ENCODE measurements at places on chromosomes 7 and 10.

- no peak for DNase-seq
These were observed 153.7 kb downstream of the FAM107B start for GRCh38 chr10:14621037-14621436.

DNA sequence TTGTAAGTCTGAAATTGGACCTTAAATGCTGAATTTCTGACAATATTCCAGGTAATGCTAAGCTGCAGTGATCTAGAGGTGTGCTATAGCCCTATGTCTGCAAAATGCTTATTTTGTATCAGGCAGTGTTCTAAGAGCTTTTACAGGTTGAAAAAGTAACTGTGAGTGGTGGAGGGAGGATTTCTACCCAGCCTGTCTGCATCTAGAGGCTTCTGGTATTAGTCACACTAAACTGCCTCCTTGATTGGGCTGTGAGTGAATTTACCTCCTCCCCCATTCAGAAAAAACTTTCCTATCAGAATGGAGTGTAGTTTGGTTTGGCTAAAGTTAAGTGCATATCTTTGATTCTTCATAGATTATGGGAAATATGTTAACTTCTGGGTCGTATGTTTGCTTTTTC, 56.8 kb downstream of the BBS9 start:
- no peak for DNase-seq

DNA sequence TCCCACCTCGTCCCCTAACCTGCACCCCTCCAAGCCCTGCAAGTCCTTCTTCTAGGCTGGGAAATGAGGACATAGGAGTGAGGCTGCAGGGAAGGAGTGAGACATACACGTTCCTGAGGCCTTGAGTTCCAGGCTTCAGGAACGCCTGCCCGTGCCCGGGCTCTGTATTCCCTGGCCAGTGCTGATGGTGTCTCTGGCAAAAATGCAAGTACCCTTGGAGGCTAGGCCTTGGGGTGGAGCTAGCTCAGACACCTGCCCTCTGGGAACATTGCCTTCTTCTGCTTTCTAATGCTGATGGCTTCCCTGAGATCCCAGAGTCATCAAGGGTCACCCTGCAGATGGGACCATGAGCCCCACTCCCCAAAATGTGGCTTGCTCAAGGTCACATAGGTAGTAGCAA, 76.0 kb downstream of the GRK5 start:
- no peak for DNase-seq

DNA sequence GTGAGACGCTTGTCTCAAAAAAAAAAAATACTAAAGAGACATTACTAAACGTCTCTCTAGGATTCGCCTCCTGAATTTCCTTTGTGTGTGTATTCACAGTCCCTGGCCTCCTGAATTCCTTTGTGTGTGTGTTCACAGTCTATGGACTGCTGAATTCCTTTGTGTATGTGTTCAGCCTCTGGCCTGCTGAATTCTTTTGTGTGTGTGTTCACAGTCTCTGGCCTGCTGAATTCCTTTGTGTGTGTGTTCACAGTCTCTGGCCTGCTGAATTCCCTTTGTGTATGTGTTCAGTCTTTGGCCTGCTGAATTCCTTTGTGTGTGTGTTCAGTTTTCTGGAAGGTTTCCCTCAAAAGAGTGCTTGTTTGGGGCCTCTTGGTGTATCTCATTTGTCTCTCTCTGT, 8.2 kb downstream of the BMS1 start:
- no peak for DNase-seq

- no peak for DNase-seq
These were observed 42.9 kb upstream of the PARD3 start for GRCh38 chr10:34858003-34858402.

DNA sequence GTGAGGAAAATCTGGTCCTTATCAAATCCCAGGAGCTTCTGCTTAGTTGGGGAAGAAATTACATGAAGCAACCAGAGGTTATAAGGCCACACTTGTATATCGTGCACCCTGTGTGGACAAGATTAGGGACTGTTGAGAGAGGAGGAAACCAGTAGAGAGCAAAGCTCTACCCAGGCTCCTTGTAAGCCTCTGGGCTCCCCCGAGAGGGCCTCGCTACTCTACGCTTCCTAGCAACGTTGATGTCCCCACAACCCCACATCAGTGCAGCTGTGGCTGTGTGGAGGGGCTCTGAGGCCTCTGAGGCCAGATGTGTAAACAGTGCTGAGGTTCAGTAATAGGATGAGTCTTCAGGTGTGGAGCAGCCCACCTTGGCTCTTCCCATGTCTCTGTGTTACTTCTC, 16.0 kb downstream of the HIF1AN start:
- no peak for DNase-seq

DNA sequence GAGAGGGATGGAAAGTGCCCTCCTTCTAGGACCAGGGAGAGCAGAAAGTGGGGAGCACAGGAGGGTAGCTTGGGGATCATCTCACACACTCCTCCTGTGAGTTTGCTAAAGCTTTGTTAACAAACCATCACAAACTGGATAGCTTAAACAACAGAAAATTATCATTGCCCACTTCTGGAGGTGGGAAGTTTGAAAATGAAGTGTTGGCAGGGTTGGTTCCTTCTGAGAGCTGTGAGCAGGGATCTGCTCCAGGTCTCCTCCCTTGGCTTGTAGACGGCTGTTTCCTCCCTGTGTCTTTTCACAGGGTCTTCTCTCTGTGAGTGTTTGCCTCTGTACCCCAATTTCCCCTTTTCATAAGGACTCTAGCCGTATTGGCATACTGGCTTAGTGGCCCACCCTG, 32.0 kb upstream of the CXCL12 start:
- DNase-seq = no peak

- DNase-seq = no peak
These were observed 90.3 kb downstream of the SRPK2 start for GRCh38 chr7:105298439-105298894.

DNA sequence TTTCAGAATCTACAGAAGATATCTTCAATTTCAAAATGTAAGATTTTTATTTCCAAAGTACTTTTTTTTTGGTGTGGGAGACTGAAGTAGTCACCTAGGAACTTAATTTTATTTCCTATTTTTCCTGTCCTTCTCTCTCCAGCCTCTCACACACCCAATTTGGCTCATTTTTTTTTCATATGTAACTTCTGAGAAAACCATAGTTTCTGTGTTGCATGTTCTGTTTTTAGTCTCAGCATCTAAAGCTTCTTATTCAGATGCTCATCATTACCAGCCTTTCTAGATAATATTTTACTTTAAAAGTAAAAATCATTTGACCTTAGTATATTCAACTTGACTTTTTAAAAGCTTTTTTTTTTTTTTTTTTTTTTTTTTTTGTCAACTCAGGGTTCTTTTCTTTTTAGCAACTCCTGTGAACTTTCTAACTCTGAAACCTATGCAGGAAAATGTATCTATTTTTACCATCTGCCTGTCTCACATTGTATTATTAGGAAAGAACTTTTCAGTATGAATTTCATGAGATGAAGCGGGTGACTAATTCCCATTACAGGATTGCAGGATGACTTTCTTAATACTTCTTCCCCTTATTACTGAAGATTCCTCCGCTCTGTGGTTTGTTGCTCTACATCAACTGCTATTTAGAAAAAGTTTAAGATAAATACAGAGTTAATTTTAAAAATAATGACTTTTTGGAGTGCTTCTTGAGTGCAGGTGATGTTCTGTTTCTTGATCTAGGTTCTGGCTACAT, 73.6 kb upstream of the LSM8 start:
- DNase-seq = no peak

DNA sequence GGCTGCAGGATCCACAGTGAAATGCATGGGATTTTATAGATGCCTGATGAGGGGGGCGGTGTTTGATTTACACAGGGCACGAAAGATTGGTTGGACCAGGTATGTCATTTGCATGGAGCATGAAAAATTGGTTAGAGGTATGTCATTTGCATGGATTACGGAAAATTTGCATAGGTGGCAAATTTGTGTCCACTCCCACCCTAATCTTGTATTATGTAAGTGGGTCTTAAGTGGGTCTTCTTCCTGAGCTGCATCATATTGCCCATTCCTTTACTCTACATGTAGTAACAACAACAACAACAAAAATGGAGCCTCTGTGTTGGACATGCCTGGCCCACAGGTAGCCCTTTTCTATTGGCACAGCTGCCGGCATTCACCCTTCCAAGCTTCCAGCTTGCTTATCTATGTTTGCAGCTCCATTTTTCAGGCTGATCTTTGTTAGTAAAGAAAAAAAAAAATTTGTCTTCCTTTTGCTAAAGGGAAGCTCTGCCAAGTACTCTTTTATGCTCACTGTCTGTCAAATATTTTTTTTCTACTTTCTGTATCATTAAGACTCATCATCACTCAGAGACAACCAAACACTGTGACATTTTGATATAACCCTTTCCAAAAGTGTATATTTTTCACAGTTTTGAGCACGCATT, 10.3 kb upstream of the ZNF273 start:
- DNase-seq = no peak

DNA sequence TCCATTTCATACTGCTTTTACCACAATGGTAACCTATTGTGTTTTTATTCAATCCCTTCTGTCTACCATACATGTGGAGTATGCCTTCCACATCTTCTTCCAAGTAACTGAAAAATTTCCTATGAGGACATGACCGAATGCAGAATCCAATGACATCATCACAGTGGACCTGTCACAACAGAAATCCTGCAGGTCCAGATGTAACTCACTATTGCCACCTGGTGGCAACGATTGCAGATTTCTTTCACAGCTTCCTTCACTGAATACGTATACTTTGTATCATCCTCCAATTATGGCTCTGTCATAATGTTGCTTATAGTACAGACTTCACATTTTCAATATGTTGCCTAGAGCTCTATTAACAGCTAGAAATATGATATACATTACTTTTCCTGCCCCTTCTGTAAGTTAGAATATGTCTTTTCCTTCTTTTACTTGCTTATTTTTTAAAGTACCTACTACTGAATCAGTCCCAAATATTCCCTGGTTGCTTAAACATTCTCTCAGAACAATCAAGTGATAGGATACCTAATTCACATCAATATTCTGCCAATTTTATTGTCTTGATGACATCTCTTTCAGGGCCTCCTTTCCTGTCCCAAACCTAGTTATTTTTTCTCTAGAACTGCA, 45.4 kb downstream of the SLC13A1 start:
- peak; percentile 0 for DNase-seq

DNA sequence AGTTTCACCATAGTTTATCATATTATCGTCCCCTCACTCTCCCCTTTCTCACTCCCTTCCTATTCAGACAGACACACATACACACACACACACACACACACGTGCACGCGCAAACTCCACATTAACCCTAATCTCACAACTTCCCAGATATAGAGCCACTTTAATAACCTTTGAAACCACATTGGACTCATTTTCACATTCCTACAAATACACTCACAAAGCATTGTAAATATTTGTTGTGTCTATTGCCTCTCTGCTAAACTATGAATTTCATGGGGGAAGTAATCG, 433.6 kb downstream of the GRM8 start:
- DNase-seq = no peak

GRCh38 chr7:22867003-22867402, 44.4 kb upstream of the TOMM7 start:
- no peak for DNase-seq

DNA sequence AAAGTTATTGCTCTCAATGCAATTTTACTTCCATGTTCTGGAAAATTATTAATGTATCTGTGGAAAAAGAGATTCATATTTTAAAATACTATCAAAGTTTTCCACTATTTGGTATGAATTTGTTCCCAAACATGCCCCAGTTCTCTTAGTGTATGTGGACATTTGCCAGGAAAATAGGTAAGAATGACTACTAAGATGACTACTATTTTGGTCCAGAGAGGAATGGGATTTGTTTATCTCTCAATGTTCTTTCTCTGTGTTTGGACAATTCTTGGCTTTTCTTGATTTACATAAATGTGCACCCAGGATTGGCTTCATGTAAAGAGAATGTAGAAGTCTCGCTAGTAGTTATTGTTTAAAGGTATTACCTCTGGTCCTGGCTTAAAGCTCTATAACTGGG, 60.3 kb upstream of the POT1 start:
- DNase-seq = no peak

GRCh38 chr10:50992356-50992901, 81.9 kb upstream of the PRKG1 start:
- DNase-seq = no peak
